Esophagus squamous epithelium (tissue), 5 donors: ENCODE measurements at places on chromosomes 6 and 20.

GRCh38 chr6:33633084-33633461 lies 12.0 kb downstream of the ITPR3 start:
- no peak for DNase-seq

- no peak for DNase-seq
Observed at GRCh38 chr6:3312604-3313231, 54.0 kb downstream of the PSMG4 start.

DNA sequence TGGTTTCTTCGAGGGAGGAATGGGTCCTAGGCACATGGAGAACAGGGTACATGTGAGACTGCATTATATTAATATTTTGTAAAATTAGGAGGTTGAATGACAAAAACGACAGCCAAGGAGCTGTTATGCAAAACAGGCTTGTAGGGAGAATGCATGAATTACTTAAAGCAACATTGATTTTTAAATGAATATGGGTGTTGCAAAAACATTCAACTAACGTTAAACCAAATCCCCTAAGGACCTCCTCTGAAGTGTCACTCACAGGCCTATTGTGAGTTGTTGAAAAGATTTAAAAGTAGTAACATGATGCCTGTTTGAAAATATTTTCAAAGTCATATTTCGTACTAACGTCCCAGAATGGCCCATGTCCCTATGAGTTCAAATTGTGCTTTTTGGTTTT lies 21.9 kb downstream of the FBXL4 start:
- no peak for DNase-seq

GRCh38 chr6:41963371-41963770 lies 21.8 kb upstream of the CCND3 start:
- DNase-seq: no peak

GRCh38 chr6:80163754-80164187 lies 57.3 kb downstream of the BCKDHB start:
- DNase-seq: no peak

DNA sequence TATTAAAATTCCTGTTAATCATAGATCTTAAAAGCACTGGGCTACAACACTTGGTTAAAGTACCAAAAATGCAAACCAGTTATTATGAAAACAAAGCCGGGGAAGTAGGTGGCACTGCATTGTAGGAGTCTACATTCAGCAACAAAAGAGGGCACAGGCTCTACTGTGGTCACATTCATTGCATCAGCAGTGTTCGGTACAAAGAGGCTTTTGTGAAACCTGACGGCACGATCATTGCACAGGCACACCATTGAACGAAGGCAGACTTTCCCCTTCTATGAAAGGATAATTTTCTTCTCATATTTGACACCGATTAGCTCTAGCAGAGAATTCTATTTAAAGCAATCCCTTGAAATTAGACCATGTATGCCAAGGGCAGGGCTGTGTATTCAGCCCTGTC lies 44.6 kb upstream of the AGPAT4 start:
- no peak for DNase-seq

- no peak for DNase-seq
Observed at GRCh38 chr6:51323056-51323455, 504.4 kb downstream of the TFAP2B start.

DNA sequence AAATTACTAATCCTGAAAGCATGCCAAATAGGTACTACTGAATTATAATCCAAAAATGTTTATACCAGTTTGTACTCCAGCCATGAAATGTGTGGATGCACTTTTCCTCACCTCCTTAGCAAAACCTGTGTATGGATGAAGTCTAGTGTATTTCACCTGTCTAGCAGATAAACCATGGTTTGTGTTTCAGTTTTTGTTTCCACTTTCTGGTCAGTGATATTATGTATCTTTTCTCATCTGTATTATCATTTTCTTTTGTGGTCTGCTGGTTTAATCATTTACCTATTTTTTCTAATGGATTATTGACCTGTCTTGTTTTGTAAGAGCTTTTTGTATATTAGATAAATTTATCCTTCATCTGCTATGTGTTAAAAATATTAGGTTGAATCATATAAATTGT lies 41.0 kb upstream of the TMEM217 start:
- DNase-seq: no peak

- DNase-seq: no peak
Observed at GRCh38 chr20:18541741-18542140, 25.5 kb upstream of the SMIM26 start.

DNA sequence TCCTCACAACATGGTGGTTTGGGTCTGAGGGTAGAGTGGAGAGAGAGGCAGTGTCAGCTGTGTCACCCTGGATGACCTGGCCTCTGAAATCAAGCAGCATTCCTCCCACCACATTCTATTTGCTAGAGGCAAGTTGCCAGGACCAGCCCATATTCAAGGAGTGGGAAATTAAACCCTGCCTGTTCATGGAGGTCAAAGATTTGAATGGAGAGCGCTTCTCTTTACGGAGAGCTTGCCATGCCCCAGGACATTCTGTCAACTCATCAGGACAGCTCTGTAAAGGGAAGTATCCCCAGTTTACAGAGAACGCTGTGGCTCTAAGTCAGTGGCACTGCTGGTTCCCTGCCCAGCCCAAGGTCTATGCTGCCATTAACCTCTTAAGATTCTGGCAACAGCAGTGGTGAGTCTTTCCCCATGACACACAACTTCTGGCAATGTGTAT lies 90.0 kb upstream of the INSM1 start:
- DNase-seq: no peak

DNA sequence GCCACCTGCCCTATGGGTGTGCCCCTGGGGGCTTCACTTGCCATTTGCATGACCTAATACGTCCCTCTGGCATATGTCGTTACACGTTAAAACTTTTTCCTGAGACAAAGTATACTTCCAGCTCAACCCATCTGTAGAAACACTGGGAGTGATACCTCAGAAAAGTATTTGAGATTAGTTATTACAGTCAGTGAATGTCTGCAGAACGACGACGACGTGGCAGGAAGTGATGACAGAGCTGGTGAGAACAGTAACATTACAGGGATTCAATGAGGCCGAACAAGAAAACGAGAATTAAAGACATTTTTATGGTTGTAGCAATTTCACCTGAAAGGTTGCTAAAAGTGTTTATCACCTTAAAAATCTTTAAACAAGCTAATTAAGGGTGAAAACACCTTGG lies 40.2 kb downstream of the SASH1 start:
- no peak for DNase-seq

GRCh38 chr20:35004749-35005462 lies 49.2 kb downstream of the MYH7B start:
- no peak for DNase-seq

GRCh38 chr20:62776692-62777527 lies 19.4 kb upstream of the MRGBP start:
- DNase-seq: no peak

GRCh38 chr6:149608381-149608982 lies 40.0 kb downstream of the KATNA1 start:
- DNase-seq: no peak

DNA sequence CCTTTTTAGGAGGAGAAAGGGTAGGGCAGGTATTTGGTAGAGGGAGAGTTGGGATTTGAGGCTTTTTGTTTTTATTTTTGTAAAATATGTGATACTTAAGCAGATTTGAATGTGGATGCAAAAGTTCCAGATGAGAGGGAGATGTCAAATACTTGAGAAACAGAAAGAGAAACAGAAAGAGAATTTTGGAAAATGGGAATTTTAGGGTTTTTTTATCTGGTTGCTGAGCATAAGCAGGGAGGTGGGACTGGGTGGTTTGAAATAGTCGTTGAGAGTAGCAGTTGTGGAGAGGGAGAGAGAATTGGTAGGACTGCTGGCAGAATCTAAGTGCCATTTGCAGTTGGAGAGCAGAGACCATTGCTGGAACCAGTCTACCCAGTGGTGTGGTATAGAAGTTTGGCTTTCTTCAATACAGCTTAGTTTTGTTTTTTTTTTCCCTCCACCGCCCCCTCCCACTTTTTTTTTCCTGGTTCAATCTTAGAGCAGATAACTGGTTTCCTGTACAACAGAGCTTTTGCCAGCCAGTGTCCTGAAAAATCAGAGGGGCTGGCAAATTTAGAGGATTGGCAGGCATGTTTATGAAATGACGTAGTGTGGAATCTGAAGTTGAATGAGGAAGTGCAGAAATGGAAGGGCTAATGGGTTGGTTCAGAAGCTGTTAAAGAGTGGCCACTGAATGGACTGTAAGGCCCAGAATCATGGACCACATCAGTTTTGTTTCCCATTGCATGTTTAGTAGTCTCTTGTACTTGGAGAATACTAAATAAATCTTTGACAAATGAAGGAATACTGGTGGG lies 68.7 kb downstream of the ATRN start:
- no peak for DNase-seq

- DNase-seq: no peak
Observed at GRCh38 chr6:20640181-20640580, 105.9 kb downstream of the CDKAL1 start.

DNA sequence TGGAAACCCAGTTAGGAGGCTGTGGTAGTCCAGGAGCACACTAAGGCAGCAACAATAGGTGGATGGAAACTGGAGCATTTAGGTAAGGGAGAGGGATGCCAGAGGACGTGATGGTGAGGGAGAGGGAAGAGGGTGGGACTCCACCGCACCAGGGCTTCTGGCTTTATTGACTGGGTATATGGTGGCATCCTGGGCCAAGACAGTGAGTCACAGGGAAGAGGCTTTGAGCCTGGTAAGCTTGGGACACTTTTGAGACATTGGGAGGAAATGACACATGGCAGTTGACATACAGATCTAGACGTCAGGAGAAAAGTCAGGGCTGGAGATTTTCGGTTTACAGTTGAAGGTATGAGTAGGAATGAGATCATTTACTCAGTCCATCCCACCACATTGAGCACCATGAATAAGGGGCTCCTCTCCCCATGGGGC lies 14.9 kb downstream of the NT5E start:
- no peak for DNase-seq

GRCh38 chr20:46872328-46873211 lies 22.1 kb upstream of the EYA2 start:
- no peak for DNase-seq

GRCh38 chr6:36629784-36630183 lies 35.6 kb downstream of the SRSF3 start:
- no peak for DNase-seq

GRCh38 chr6:57040011-57040410 lies 6.5 kb upstream of the KIAA1586 start:
- DNase-seq: no peak

DNA sequence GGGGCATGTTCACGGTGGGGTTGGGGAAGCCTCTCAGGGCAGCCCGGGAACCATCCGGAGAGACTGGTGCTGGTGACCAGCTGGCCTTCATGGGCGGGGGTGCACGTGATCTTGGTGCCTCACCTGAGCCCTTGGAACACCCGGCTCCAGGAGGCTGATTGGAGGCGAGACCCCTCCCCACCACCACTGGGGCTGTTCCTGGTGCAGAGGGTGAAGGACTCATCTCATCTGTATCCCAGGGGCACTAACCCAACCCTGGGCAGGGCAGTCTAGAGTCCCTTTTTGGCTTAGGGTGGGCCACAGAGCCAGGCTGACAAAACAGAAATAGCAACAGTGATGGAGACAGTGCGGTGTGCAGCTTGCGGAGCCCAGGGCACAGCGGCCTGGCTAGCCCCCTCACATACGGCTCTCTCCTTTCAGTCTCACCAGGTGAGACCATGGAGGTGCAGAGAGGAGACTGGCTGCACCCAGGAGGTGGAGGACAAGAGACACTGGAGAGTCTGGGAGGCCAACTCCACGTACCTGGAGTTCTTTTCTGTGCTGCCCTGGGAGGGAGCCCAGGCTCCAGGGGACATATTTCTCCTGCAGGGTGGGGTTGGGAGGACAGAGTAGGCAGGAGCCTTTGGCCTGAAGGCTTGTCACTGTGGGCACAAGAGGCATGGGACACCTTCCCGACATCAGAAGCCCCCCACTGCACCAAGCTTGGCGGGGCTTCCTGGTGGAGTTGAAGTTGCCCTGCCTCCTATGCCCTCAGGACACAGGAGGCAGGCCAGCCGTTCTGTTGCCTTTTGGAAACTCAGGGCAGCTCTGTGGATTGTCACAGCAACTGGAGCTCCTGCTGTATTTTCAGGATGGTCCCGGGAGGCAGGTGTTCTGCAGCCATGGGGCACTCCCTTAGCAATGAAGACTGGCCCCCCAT lies 106.0 kb downstream of the SYCP2 start:
- DNase-seq: no peak

GRCh38 chr6:75423386-75423785 lies 70.2 kb downstream of the FILIP1 start:
- DNase-seq: no peak

GRCh38 chr20:24157213-24157612 lies 168.6 kb upstream of the GGTLC1 start:
- no peak for DNase-seq
